ENCODE measurements at places on chromosomes 7 and 10.

DNA sequence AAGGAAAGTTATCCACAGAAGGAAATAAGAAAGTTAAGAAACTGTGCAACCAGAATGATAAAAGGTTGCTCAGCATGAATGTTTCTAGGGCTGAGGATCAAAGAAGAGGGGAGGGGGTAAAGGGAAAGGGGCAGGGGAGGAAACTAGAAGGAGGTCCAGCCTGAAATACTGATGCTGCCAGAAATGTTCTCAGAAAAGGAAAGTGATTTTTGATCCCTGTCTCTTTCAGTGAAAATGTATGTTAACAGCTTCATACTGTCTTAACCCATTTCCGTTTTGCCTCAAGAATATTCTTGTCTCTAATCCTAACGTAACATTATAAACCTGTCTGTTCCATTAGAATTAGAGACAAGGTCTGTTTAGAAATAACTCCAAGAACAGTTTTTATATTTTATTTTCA, 49.6 kb downstream of the NEBL start:
- no peak for DNase-seq

GRCh38 chr10:23053036-23053435, 42.3 kb upstream of the MSRB2 start:
- no peak for DNase-seq

DNA sequence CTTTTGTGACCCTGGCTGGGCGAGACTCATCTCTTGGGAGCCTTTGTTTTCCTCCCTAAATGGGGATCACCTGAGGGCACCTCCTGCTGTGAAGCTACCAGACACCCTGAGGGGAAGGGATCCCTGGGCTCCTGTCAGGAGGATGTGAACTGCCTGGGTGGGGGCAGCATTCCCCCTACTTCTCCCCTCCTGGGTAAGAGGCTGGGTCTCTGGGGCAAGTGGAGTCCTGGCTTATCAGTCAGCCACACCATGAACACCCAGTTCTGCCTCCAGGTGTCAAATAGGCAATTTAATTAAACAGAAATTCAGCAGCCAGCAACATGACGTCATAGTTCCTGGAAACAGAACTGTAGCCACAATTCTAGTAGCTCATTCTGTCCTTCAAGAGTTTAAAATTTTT, 97.7 kb upstream of the RET start:
- DNase-seq = no peak

DNA sequence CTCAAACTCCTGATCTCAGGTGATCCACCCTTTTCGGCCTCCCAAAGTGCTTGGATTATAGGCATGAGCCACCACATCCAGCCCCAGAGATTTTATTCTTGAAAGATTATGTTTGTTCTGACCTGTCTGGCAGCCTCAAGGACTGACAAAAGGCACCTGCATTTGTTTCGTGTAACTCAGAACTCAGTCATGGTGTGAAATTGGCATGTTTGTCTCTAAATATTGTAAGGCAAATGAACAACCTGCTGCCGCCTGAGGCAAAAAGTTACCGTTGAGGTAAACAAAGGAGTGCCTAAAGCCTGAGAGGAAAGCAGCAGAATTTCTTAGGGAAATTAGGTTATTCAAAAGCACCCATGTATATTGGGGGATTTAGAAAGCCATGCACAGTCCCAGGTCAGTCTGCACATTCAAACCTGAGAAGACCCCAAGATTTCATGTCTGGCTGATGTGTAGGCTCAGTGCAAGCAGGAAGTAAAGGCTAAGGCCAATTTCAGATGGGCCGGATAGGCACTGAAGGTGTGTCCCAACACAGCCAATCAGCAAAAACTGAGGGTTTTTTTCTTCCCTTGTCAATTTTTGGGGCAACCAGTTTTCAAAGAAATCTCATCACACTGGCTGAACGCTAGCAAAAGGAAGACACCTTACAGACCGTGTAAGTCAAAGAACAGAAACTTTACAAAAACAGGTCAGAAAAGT, 33.3 kb upstream of the HHEX start:
- no peak for DNase-seq

DNA sequence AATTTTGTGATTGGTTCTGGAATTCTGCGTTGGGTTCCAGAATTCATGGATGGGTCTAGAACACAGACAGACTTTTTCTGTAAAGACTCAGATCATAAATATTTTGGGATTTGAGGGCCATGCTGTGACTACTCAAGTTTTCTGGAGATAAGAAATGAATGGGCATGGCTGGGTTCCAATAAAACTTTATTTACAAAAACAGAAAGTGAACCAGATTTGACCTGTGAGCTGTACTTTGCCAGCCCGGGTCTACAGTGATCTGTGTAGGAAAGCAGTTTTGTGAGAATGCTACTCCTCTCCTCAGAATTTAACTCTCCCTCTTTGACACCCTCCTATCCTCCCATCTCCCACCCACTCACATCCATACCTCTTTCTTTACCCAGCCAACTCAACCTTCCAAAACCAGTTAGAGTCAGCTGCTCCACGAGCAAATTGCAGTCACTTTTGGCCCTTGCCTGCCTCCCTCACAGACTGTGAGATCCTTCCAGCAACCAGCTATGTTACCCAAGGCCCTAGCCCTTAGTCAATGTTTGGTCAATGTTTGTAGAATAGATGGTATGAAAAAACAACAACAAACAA, 312.8 kb upstream of the ZMIZ1 start:
- DNase-seq = no peak

GRCh38 chr10:72953687-72954086, 919 bp downstream of the PLA2G12B start:
- no peak for DNase-seq

- no peak for DNase-seq
Measured at GRCh38 chr10:7558036-7558435, 108.7 kb downstream of the ITIH5 start.

- DNase-seq = no peak
Measured at GRCh38 chr10:128922619-128923196, 544.3 kb upstream of the MGMT start.

- no peak for DNase-seq
Measured at GRCh38 chr10:10589540-10590303, 427.9 kb upstream of the CELF2 start.

DNA sequence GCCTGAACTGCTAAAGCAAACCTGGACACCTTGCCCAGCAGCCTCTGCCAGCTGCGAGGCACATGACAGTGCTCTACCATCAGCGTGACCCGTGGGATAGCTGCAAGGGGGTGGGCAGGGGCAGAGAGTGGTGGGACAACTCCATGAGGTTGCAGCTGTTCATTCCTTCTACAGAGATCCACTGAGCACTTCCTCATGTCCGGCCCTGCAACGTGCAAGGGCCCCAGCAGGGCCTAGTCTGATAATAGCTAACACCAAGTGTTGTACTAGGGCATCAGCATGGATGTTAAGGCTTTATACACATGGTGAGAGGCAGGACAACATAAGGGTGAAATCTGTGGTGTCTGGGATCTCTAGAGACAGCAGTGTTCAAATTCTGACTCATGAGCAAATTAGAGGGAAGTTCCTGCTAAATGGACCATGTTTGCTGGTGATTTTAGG, 14.3 kb downstream of the NOD1 start:
- no peak for DNase-seq

GRCh38 chr7:1027242-1028043, 16.9 kb upstream of the GPR146 start:
- no peak for DNase-seq

DNA sequence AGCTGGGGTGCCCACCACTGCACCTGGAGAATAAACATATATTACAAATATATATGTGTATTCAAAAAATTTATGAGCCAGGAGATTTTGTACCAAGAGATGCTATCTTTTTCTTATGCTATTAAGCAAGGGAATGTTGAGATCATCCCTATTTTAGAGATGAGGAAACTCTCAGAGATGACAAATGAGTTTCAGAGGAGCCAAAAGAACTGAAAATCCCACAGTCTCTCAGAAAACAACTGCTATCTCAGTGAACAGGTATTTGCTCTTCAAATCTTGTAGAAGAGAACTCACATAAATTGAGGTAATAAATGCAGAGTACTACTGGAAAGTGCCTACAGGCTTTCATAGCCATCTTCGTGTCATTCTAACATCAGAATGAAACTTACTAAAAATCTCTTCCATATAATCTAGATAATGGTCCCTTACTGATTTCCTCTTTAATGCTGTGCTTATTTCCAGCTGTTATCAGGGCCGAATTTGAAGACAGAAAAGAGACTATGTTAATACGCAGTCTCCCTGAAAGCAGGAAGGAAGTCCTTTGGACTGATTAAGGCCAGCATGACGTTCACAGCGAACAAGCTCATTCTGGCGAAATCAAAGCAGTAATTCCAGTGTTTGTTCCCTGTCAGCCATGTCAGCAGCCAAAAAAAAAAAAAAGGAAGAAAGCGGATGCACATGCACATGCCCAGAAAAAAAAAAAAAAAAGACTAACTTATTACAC, 29.4 kb upstream of the ANAPC16 start:
- DNase-seq = no peak

DNA sequence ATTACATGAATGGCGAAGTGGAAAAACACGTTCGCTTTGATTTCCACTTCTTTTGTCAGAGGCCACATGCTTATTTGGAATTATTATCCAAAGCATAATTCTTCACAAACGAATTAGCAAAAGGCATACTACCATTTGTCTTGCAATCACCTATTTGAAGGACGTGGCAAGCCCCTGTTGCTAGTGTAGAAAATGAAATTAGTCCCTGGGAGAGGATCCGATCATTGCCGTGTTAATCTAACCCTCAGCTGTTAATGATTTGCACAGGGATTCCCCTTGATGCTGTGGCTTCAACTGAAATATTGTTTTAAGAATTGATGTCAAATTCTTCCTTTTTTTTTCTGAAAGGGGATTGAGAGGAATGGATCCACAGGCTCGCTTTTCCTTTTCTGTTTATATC, 4.6 kb downstream of the AGMO start:
- no peak for DNase-seq

GRCh38 chr10:24929904-24930303, 22.5 kb downstream of the PRTFDC1 start:
- DNase-seq = no peak

GRCh38 chr7:151459726-151460473, 20.0 kb upstream of the CRYGN start:
- DNase-seq = peak; percentile 33

DNA sequence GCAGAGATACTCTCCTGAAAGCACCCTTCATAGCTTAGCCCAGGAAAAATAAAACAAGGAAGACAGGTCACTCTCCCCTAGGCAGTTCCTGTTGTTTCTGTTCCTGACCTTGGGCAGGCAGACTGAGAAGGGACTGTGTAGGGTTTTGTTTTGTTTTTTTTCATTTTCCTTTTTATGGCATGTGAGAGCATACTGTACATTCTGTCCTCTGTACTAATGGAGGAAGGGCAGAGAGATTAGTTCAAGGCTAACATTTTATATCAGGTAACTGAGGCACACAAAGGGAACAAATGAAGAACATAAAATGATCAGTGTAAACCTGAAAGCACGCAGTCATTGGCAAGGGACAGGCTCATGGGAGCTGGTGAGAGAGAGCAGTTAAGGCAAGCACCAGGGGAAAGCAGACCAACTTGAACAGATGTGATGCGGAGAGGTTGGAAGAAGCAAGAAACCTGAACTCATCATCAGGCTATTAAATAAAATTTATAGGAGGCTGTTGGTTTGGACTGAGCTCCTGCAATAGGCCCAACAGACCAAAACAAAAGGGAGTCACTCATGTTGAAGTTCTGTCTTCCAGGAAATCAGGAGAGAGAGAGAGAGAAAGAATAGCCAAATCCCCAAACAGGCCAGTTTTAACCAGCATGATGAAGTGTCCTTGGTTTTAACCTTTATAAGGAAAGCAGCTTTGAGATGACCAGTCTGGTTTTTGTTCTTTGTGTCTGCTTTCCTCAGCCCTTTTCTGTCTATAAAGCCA, 34.1 kb upstream of the PDCD4 start:
- peak; percentile 29 for DNase-seq

DNA sequence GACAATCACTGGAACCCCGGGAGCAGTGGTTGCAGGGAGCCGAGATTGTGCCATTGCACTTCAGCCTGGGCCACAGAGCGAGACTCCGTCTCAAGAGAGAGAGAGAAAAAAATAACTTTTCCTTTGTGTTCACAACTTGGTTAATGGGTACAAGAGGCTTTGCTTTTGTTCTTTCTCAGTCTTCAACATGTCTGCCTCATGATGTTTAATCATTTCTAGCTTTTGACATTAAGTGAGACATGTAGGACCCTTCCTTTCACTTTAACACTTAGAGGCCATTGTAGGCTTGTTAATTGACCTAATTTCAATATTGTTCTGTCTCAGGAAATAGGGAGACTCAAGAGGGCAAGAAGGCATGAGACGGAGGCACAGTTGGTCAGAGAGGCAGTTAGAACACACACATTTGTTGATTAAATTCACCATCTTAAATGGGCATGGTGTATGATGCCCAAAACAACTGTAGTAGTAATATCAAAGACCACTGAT, 9.3 kb upstream of the CRCP start:
- DNase-seq = no peak

DNA sequence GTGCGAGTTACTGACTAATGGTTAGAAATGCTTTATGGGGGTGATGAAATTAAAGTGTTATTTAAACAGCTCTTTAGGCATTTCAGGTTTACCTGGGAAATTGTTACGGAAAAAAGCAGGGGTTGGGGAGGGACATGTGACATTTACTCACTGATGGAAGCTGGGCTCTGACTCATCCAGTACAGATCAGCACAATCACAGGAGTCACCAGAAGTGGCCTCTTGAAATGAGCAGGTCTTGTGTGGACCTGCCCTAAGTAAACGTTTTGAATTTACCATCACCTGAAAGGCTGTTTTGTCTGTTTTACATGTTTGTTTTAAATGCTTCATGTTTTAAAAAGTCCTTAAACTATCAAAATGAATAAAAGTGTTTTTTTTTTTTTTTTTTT, 2.3 kb downstream of the GLRX3 start:
- no peak for DNase-seq

DNA sequence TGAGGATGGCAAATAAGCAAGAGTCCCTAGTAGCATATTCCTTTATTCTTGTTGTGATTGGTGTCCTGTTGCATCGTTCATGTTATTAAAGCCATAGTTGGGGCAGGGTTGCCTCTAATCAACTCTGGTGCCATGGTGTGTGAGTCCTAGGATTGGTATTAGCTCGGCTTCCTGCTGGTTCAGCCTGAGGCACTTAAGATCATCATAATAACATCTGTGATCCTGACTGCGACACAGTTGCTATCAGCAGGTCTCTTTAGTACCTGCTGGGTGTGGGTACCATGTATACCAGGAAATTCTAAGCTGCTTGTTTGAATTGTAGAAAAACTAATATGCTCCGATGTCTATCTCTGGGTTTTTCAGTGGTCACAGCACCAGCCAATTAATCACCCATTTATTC, 1.6 kb downstream of the WEE2 start:
- no peak for DNase-seq

DNA sequence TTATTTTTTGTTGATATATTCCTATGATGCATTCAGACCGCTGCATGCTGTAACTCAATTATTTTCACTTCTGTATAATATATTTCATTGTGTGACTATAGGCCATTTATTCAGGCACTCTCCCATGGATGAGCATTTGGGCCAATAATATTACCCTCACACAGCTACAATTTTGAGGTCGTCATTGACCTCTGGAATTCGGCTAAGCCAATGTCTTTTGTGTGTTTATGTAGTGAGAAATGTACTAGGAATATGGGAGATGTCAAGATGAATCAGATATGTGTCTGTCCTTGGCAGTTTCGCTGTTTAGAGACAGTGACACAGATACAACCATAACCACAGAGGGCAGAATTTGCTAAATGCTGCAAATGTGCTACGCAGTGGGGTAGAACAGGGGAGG, 474.2 kb downstream of the ADRA2A start:
- no peak for DNase-seq

Measured in NCI-H1694 treated with DMSO at 0.1 percent for 48 hours (cell line).